ENCODE measurements at places on chromosomes 2 and 18. TPM values are rescaled to one million over a fixed set of nuclear protein-coding genes. Genes with fewer than 3 reads are reported as not detected.

The OTX1 gene
- total RNA-seq, result 12.9 TPM

The CLIP4 gene
- 8.4 TPM for total RNA-seq

The SOS1 gene
- 41.3 TPM for total RNA-seq

The SCG2 gene
- total RNA-seq, result not detected

The DYNAP gene
- total RNA-seq, result not detected

The CNGA3 gene
- 0.33 TPM for total RNA-seq

The CRACDL gene
- total RNA-seq, result 0.27 TPM

DNA sequence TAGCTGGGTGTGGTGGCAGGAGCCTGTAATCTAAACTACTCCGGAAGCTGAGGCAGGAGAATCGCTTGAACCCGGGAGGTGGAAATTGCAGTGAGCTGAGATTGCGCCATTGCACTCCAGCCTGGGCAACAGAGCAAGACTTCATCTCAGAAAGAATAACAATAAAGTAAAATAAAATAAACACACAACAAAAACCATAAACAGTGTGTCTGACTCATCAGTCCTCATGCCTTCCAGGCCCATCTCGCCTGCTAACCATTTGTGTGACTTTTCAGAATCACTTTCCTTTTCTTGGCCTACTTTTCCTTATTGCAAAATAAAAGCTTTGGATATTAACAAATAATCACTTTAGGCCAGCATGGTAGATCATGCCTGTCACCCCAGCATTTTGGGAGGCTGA, 42.0 kb upstream of the ASXL2 start:
- no peaks in the 10 kb centered on the region for H3K36me3 ChIP-seq
- no peak overlapping the region for H3K4me3 ChIP-seq
- no peaks in the 10 kb centered on the region for H3K4me1 ChIP-seq
- no peak overlapping the region for H3K27ac ChIP-seq
- no peaks in the 10 kb centered on the region for H3K27me3 ChIP-seq

DNA sequence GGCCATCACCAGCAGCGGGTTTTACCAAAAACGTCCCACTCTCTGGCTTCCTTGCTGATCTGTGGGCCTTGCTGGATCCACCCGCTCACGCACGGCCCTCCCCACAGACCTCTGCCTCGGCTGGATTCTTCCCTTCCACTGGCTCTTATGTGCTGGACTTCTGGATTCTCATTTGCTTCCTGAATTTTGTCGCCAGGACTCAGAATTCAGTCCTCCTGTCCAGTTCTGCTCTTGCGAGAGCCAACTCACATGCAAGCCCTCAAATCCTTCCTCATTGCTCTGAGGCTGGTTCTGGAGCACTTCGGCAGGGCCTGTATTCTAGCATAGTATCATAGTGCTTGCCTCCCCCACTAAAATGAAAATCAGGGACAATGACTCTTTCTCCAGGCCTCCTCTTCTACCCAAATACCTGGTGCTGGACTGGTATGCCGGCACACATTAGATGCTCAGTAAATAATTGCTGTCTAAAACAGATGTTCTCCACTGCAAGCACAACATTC, 115.5 kb downstream of the ATL2 start:
- H3K27ac ChIP-seq, result no peak overlapping the region
- H3K4me1 ChIP-seq, result no peaks in the 10 kb centered on the region
- no peak for DNase-seq
- no peaks in the 10 kb centered on the region for H3K36me3 ChIP-seq

- DNase-seq, result no peak
- H3K27ac ChIP-seq, result no peak overlapping the region
- H3K36me3 ChIP-seq, result no peaks in the 10 kb centered on the region
These were observed 87.9 kb downstream of the RAB31 start for GRCh38 chr18:9796011-9796410.

- no peak for DNase-seq
- H3K27me3 ChIP-seq, result no peaks in the 10 kb centered on the region
- no peaks in the 10 kb centered on the region for H3K4me1 ChIP-seq
- H3K4me3 ChIP-seq, result no peak overlapping the region
- H3K36me3 ChIP-seq, result peaks cover 95% of the 10 kb centered on the region
- H3K27ac ChIP-seq, result no peak overlapping the region
These were observed 7.7 kb downstream of the HJURP start for GRCh38 chr2:233846387-233847247.

DNA sequence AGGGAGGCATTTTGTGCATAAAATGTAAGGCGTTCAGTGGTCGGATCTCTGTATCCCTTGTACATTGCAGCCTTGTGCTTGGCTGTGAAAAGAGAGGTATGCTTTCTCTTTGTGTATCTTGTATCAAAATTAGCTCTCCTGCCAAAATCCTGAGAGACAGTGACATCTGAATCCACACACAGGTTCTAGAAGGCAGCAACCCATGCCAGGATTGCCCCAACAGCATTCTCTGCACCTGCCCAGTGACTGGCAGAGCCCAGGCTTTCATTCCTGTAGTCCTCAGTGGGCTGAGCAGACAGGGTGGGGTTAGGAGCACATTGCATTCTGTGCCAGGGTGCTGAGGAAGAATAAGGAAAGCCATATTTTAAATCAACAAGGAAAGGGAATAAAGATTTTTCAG, 740.3 kb upstream of the RAB6C start:
- H3K36me3 ChIP-seq, result no peaks in the 10 kb centered on the region
- no peak for DNase-seq
- H3K27ac ChIP-seq, result no peak overlapping the region
- H3K4me3 ChIP-seq, result no peak overlapping the region

GRCh38 chr2:180669016-180669415, 311.4 kb upstream of the UBE2E3 start:
- H3K4me1 ChIP-seq, result no peaks in the 10 kb centered on the region
- H3K27me3 ChIP-seq, result no peaks in the 10 kb centered on the region
- no peaks in the 10 kb centered on the region for H3K36me3 ChIP-seq
- no peak overlapping the region for H3K4me3 ChIP-seq
- H3K27ac ChIP-seq, result no peak overlapping the region
- no peak for DNase-seq

GRCh38 chr18:45493830-45494229, 121.4 kb upstream of the SLC14A2 start:
- H3K36me3 ChIP-seq, result no peaks in the 10 kb centered on the region
- H3K4me1 ChIP-seq, result no peaks in the 10 kb centered on the region
- peaks cover 8% of the 10 kb centered on the region for H3K27me3 ChIP-seq
- DNase-seq, result no peak

- H3K27me3 ChIP-seq, result no peaks in the 10 kb centered on the region
- no peak overlapping the region for H3K27ac ChIP-seq
- DNase-seq, result no peak
- no peak overlapping the region for H3K4me3 ChIP-seq
- H3K36me3 ChIP-seq, result no peaks in the 10 kb centered on the region
- H3K4me1 ChIP-seq, result no peaks in the 10 kb centered on the region
These were observed 698.2 kb downstream of the TRIB2 start for GRCh38 chr2:13414897-13415296.

DNA sequence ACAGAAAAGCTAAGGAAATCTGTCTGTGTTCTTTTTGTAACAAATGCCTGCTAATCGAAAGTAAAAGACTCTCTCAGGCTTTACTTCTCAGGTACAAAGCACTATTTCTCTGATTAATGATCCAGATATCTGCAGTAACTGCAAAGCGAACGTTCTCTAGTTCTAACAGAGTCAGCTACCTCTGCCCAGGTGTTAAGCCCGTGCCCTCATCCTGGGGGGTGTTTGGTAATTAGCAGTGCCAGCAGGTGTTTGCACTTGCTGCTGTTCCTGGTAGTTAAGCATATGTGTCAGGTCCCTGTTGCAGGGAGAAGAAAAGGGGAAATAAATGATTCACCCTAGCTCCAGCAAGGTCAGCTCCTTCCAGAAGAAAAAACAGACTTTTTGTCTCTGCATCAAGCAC, 58.8 kb upstream of the CRIM1 start:
- no peak overlapping the region for H3K27ac ChIP-seq
- no peaks in the 10 kb centered on the region for H3K27me3 ChIP-seq
- H3K4me1 ChIP-seq, result peaks cover 5% of the 10 kb centered on the region
- DNase-seq, result peak; percentile 63
- H3K36me3 ChIP-seq, result no peaks in the 10 kb centered on the region

DNA sequence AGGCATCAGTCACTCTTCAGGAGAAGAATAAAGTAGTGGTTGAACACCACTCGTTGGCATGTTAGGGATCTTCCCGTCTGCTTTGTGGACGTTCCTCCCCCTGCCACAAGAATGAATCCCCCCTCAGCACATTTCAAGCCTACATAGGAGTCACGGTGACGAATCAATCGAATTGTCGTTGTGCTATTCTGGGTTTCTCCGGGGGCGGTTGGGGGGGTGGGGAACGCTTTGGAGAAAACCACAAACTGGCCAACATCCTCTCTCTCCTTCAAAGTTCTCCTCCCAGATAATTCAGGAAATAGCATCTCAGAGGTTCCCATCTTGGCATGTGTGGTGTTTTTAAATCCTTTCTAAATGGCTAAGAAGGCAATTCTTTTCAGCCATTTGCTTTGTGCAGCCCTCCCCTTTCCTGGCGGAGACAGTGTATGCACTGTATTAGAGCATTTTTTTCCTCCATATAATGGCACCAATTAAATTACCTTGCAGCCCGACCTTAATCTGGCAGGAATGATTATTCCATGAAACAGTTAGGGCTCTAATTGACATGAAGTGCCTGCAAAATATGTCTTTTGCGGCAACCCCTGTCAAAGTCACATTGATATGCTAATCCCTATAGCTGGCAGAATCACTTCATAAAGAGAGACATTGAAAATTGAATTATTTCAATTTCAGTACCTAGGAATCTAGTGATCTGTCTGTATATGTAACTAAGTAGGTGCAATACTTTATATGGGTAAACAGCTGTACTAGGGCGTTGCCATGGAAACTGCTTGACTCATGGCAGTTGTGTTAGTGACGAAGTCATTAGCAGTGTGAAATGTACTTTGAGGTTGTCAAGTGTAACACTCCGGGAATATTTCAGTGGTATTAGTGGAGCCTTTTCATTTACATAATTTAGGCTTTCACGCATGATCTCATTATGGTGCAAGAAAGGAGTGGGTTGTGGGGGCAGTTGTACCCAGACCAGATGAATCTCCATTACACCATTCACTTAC, 323.4 kb upstream of the SLC14A2 start:
- no peaks in the 10 kb centered on the region for H3K4me1 ChIP-seq
- no peak overlapping the region for H3K4me3 ChIP-seq
- H3K27ac ChIP-seq, result no peak overlapping the region
- no peaks in the 10 kb centered on the region for H3K36me3 ChIP-seq
- H3K27me3 ChIP-seq, result no peaks in the 10 kb centered on the region

GRCh38 chr2:19580830-19581229, 222.4 kb upstream of the OSR1 start:
- H3K4me1 ChIP-seq, result no peaks in the 10 kb centered on the region
- no peak overlapping the region for H3K4me3 ChIP-seq
- no peaks in the 10 kb centered on the region for H3K36me3 ChIP-seq
- H3K27ac ChIP-seq, result no peak overlapping the region
- no peak for DNase-seq
- no peaks in the 10 kb centered on the region for H3K27me3 ChIP-seq

DNA sequence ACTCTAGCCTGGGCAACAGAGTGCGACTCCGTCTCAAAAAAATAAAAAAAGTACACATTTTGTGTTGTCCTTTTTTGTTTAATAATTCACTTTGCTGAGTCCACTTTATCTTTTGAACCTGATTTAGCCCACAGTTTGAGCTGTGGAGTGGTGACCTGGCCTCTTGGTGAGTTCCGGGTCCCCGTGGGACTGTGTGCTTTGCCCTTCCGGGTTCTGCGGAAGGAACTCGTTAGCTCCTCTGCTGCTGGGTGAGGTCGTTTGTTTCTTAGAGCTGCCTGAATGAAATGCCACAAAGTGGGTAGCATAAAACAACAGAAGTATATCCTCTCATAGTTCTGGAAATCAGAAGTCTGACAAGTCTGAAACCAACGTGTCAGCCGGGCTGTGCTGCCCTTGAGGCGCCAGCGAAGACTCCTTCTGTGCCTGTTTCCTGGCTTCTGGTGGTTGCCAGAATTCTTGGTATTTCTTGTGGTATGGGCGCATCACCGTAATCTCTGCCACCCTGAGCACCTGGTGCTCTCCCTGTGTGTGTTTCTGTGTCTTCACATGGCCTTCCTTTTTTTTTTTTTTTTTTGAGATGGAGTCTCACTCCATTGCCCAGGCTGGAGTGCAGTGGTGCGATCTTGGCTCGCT, 3.5 kb downstream of the EFHD1 start:
- H3K4me3 ChIP-seq, result no peak overlapping the region
- H3K4me1 ChIP-seq, result no peaks in the 10 kb centered on the region
- H3K27me3 ChIP-seq, result peaks cover 78% of the 10 kb centered on the region
- no peak for DNase-seq
- H3K27ac ChIP-seq, result no peak overlapping the region
- no peaks in the 10 kb centered on the region for H3K36me3 ChIP-seq

DNA sequence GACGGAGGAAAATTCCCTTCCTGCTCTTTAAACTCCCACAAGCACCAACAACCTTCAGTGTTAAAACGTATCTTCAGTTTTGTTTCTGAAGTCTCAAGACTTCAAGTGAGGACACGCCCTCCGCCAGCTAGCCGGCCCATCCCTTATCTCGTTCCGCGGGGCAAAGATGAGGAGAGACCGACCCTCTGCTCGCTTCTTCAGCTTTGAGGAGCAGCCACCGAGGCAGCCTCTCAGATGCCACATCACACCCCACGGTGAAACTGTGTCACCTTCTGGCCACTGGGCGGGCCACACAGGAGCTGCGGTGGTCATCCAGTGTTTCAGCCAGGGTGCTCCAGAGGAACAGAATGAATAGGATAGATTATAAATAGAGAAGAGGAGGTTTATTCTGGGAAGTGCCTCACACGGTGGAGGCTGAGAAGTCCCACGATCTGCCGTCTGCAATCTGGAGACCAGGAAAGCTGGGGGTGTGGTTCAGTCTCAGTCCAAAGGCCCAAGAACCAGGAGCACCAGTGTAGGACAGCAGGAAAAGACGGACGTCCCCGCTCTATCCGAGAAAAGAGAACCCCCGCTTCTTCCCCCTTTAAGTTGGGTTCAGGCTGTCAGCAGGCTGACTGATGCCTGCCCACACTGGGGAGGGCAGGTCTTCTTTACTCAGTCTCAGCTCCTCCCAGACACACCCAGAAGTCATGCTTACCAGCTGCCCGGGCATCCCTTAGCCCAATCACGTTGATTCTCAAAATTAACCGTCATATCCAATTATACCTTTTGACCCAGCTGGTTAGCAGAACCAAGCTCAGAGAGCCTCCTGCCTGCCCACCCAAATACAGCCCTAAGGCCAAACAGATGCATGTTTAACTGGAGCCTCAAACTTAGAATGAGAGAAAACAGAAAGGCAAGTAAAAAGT, 399.7 kb upstream of the ID2 start:
- H3K4me3 ChIP-seq, result no peak overlapping the region
- H3K27me3 ChIP-seq, result no peaks in the 10 kb centered on the region
- H3K27ac ChIP-seq, result no peak overlapping the region
- DNase-seq, result no peak

DNA sequence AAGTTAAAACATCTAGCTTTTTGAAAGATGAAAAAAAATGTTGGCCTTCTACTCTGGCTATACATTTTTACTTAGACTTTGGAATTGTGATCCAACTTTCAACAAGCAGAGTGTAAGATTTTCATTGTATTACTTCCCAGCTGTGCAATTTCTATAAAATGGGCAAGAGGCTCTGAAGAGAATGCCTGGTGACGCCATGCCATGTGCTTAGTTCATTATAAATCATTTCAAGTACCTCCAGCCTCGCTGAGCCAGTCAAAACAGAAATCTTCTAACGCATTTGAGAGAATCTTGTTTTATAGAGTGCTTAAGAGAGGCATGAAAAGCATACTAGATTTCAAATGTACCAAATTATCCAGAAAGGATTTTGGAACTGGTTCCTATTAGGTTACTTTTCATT, 10.1 kb upstream of the STK17B start:
- H3K4me3 ChIP-seq, result no peak overlapping the region
- DNase-seq, result no peak
- no peaks in the 10 kb centered on the region for H3K27me3 ChIP-seq
- no peaks in the 10 kb centered on the region for H3K4me1 ChIP-seq
- H3K36me3 ChIP-seq, result no peaks in the 10 kb centered on the region
